ENCODE measurements at places on chromosomes 11 and 22. TPM values are rescaled to one million over a fixed set of nuclear protein-coding genes. Genes with fewer than 3 reads are reported as not detected.
A peak's percentile ranks its signal among the peaks of the same experiment; 100 is the strongest.

The SORL1 gene
- polyA plus RNA-seq = 5.4 TPM

The TPBGL gene
- polyA plus RNA-seq = not detected

The SCUBE1 gene
- polyA plus RNA-seq = not detected

The POU2AF3 gene
- polyA plus RNA-seq = not detected

DNA sequence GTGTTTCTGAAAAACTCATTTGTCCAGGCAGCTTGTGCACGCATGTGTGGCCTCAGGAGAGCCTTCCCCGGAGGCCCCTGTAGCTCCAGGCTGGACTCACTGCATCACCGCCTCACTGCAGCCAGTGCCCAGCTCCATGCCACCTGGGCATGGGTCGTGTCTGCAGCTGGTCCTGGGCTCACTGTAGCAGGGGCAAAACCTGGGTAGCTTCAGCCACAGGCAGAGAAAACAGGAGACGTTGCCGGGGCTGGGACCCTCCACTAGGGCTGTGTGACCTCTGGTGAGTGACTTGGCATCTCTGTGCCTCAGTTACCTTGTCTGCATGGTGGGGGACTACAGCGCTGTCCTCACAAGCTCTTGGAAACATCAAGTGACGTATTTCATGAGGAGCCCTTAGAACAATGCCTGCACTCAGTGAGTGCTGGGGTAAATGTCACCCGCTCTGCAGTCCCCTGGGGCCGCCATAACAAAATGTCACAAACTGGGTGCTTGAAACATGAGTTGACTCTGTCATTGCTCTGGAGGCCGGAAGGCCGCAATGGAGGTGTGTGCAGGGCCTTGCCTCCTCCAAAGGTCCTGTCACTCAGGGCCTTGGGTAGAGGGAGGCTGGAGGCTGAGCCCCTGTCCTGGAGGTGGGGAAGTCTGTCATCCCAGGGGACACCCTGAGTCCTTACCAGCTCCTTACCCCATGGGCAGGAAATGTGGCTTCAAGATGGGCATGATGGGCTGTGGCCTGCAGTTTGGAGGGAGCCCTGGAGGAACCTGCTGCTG, 488.7 kb downstream of the TBC1D22A start:
- DNase-seq = no peak

DNA sequence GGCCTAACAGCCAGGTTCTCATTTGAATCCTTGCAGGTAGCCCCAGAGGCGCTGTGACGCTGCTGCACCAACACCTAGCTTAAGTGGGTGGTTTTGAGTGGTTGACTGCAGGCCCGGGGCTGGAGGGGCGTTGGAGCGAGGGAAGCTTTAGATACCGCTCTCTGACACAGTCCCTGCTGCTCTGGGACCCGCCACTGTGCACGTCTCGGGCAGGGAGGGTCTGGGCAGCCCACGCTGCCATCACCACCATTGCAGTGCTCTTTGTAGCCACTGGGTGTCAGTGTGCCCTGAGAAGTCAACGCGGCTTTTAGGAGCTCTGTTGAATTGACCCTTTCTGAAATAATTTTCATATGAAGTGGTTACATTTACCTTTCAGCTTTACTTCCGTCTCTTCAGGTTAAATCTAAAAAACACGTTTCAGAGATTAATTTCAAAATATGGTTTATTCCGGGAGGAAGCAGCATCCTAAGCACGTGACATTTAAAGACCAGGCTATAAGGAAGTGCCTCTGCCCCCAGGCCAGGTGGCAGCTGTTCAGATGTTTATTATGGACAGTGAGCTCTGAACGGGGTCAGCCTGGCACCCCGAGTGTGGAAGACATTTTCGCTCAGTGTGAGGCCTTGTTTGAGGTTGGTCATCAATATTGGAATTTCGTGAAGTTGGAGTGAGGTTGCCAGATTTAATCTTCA, 30.9 kb upstream of the PARVB start:
- DNase-seq = peak; percentile 30

DNA sequence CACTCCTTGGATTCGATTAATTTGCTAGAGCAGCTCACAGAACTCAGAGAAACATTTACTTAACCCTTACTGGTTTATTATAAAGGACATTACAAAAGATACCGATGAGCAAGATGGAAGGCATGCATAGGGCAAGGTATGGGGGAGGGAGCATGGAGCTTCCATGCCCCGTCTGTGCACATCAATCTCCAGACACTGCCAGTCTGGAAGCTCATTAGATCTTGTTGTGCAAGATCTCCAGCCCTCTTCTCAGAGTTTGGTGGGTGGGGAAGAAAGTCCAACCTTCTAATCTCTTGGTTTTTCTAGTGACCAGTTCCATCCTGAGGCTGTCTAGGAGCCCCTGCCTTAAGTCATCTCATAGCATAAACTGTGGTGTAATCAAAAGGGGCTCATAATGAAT, 190.7 kb downstream of the UVRAG start:
- no peak for DNase-seq

GRCh38 chr11:17221968-17222367, 14.2 kb upstream of the PIK3C2A start:
- no peak for DNase-seq

- no peak for DNase-seq
These were observed 511.0 kb downstream of the INSC start for GRCh38 chr11:15625691-15626090.

DNA sequence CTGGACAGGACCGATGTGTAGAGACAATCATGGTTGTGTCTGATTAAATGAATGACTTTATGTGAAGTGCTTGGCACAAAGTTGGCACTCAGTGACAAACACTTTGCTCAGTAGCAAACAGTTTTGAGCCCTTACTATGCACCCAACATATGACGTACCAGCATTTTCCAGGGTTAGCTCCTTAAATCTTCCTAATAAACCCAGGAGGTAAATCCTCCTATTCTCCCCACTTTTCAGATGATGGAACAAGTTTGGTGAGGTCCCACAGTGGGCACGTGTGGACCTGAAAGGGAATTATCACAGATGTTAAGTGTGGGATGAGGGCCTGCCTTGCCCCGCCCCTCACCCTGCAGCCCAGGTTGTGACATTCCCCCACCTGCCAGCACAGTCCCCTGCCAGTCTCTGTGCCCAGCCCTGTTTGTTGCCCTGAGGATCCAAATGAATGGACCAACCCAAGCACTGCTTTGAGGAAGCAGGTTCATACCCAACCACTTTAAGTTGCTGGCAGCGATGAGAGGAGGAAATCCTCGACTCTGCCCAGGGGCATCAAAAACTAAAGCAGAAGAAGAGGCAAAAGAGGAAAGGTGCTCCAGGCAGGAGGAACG, 6.6 kb upstream of the CARD10 start:
- no peak for DNase-seq

GRCh38 chr11:45659818-45660160, 5.6 kb downstream of the CHST1 start:
- no peak for DNase-seq

- DNase-seq = no peak
These were observed 1403.0 kb downstream of the BRD1 start for GRCh38 chr22:48424661-48425060.
